SIG-M5 (cell line): ENCODE measurements at places on chromosomes 6 and 20.

DNA sequence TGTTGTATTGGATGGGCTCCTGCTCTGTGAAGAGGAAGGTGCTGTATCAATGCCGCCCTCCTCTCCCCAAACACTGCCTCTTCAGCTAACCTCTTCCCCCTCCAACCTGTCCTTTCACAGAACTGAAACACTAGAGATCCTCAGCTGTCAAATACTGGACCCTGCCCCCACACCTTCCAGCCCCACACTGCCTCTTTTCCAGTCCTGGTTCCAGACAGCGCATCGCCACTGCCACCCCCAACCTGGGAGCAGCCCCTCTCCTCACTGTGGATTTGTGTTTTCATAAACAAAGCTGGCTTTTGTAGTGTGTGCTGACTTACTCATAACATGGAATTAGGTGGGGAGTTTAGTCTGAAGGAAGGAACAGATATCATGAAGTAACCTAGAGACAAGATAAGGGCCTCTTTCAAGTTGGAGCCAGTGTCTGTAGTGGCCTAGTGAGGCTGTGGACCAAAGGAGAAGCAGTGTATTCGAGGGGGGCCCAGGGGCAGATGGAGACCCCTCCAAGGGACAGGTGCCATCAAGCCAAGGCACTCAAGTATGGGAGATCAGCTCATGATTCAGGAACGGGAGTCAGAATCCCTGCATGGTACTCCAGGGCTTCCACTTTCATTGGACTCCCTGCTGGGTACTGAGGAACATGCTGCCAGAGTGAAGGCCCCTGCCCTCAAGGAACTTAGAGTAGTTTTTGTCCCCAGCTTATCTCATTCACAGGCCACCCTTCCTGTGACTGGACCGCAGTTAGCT, 2.1 kb downstream of the SCUBE3 start:
- no peak for DNase-seq

- DNase-seq = no peak
Measured at GRCh38 chr20:7496394-7496991, 443.8 kb downstream of the HAO1 start.

DNA sequence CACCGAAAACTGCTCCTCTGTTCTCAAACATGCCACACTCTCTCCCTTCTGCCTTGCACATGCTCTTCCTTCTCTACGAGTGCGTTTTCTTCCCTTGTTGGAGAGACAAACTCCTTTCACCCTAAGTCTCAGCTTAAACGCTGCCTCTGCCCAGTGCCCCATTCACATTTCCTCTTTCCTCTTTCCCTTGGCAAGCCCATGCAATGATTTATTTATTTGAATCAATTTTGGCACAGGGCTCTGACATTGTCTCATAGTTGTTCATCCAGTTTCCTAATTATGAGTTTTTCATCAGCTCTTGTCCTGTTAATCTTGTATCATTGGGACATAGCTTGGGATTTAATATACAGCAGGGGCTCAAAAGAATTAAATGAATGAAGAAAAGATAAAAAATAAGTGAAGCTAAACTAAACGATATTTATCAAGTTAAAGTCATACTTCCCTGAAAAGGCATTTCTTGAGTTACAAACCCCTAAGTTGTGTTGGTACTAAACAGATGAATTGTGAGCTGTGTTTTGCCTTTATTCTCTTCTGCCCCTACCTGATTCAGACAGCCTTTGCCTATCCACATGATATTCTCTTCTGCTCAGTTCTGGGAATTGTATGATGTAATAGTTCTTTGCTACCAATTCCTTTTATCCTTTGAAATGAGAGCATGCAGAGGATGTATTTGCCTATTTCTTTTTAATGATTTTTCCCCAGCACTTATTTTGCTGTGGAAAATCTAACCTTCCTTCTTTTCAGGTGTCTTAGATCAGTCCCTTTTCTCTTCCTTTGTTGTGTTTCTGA, 704.4 kb downstream of the UTRN start:
- no peak for DNase-seq

DNA sequence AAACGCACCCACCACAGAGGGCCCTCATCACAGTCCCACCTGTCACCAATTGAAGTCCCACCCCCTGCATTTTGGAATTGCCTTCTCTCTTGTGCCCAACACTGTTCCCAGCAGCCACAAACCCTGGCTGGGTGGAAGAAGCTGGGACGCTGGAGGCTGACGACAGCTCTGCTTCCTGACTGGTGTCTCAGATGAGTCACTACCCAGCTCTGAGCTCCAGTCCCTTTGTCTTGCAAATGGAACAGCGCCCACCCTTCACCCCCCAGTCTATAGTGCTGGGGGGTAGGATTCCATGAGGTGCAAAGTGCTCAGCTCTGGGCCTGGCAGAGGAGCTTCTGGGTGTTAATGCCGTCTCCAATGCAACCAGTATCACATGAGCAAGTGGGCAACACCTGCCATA, 85.3 kb downstream of the DLGAP4 start:
- no peak for DNase-seq

DNA sequence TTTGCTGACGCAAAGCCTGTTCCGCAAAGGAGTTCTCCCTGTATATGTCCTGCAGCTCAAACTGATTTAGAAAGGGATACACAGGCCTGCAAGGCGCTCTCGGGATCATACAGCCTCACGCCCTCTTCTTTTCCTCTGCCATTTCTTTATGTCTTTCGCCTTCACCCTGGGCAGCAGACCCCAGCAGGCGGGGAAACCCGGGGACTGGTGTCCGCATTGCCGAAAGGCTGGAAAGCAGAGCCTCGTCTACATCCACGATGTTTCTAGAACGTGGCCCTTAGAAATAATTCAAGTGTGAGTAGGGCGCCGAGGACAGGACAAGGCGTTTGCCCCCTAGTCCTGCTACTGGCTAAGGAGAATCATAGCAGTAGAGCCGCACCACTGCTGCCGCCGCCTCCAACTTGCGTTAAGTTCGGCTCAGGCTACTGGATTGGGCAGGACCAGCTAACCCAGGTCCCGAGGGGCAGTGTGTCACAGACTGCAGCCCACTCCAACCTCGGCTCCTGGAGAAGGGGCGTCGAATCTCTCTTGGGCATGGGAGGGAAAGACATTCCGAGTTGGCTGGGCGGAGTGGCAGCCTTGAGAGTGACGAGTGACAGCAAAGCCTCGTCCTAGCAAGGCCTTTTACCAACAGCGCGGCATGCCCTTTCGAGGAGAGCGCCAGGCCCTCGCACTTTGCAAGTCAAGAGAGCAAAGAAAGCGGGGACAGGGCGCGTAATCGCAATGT, 2.6 kb upstream of the TBX18 start:
- DNase-seq = no peak

DNA sequence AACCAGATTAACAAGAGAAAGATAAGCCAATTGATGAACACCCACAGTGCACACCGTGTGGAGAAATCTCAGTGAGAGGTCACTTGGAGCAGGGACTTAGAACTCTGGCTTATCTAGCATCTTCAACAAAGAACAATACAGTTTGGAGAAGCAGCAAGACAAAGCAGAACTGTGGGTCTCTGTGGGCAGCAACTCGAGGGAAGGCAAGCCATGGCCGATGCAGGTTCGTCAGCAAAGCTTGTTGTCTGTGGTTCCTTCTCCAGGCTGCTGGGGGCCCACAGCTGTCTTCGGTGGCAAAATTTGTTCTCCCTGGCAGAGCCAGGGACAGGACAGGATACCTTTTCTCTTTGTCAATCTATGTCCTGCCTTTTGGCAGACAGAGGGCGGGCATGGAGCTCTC, 22.1 kb downstream of the RPP40 start:
- DNase-seq = no peak

DNA sequence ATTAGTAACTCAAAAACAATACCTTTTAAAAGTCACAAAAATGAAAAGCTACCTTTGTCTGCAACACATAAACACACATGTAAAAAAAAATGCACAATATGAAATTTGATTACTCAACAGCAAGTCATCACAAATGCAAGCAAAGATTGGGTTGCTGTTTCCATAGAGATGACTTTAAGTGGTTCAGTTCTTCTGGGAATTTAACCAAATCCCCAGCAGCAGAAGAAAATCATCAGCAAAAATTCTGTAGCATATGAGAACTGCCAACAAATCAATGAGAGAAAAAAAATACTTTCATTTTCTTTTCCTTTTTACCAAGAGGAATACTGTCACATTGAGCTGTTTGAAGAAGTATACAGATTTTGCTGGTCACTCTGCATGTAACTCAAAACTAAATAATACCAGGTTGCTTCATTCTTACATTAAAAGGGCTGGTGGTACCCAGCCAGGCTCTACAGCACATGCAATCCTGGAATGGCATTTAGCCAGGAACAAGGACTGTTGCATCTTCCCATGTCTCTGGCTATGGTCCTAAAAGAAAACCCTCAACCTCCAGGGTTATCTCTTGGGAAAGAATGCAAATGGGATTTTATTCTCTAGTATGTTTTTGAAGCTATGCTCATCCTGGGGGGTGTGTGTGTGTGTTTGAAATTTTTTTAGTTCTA, 158.3 kb downstream of the OPRM1 start:
- DNase-seq = no peak

DNA sequence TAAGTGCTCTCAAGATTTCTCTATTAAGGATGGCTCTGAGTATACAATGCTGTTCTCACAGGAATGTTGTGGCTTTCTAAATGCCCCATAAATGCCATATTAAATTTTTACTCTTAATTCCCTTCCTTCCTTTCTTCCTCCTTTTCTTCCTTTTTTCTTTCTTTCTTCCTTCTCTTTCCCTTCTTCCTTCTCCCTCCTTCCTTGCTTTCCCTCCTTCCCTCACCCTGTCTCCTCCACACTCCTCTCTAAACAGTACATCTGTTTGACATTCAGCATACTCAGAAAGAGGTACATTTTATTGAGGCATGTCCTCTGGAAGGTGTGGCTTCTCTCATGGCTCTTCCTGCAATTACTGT, 433 bp upstream of the SLC17A1 start:
- DNase-seq = no peak
